ENCODE measurements at places on chromosomes 4 and X. TPM values are rescaled to one million over a fixed set of nuclear protein-coding genes. Genes with fewer than 3 reads are reported as not detected.

Gene AMOT
- total RNA-seq: 3.8 TPM

DNA sequence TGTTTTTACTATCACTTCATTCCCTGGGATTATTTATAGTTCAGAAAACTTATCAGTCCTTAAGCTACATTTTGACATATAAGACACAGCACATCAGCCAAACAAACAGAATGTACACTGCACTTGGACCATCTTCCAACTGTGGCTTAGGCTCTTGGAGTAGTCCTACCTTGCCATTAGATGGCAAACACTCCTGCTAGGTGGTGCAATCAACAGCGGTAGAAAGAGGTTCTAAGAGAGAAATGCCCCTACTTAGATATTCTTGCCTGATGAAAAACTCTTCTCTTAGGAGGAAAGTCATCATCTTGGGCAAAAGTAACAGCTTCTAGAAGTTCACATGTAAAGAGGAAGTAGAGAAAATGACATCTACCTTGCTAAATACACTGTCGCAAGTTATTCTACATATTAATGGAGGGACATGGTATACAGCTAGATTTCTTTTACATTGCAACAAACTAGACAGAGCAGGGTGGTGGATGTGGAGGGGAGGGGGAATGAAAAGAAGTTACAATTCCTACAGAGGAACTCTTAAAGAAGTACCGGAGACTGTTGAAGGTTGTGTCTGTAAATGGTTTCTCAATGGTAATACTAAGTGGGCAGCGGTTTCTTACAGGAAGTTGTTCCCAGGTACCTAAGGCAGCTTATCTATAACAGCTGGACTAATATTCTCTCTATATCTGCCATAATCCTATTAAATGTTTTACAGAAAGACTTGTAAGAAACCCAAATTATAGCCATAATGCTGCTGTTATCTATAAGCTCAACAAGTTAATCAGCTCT, 8.1 kb upstream of the STPG2 start:
- DNase-seq: no peak
- H3K27ac ChIP-seq: no peak overlapping the region
- H3K27me3 ChIP-seq: no peaks in the 10 kb centered on the region
- no peaks in the 10 kb centered on the region for H3K36me3 ChIP-seq

DNA sequence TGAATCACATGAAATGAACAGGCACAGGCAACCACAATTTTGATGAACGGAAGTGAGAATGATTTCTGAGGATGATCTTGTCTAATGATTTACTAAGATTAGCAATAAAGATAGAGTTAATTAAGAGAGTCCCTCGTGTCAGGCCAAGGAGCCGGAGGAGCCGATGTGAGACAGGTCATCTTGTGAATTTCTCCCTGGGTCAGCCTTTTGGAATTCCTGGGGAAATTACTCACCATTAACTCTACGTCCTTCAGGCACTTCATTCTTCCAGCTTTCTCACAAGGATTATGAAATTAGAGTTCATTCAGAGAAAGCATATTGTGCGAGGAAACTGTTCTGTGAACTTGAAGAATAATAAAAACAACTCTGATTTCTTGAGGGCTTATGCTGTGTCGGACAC, 86.7 kb downstream of the PSAPL1 start:
- H3K4me1 ChIP-seq: no peaks in the 10 kb centered on the region
- H3K4me3 ChIP-seq: no peak overlapping the region

GRCh38 chr4:77120886-77121508, 36.0 kb upstream of the CCNG2 start:
- no peak overlapping the region for H3K27ac ChIP-seq
- H3K4me1 ChIP-seq: no peaks in the 10 kb centered on the region
- H3K4me3 ChIP-seq: no peak overlapping the region
- no peaks in the 10 kb centered on the region for H3K27me3 ChIP-seq
- no peak for DNase-seq

Gene GAGE12E
- total RNA-seq: not detected

DNA sequence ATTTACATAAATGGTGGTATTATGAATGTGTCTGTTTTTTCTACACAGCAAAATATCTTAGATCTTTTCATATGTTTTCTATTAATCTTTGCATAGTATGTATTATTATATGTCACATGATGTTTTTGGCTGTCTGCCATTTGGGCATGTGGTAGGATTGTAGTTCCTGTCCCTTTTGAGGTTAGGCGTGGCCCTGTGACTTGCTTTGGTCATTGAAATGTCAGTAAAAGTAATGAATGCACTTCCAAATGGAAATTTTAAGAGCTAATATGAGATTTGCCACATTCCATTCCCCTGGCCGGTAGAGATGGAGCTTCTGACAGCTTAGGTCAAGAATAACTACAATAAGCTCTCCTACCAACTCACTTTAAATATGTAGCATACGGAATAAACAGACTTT, 45.1 kb downstream of the JADE3 start:
- H3K27me3 ChIP-seq: no peaks in the 10 kb centered on the region
- no peak overlapping the region for H3K27ac ChIP-seq
- H3K36me3 ChIP-seq: no peaks in the 10 kb centered on the region

- H3K27me3 ChIP-seq: no peaks in the 10 kb centered on the region
- H3K36me3 ChIP-seq: no peaks in the 10 kb centered on the region
- H3K4me3 ChIP-seq: no peak overlapping the region
- H3K4me1 ChIP-seq: no peaks in the 10 kb centered on the region
- no peak for DNase-seq
Observed at GRCh38 chr4:134243742-134244713, 42.4 kb upstream of the PABPC4L start.

GRCh38 chrX:50565718-50566117, 95.1 kb upstream of the DGKK start:
- no peak overlapping the region for H3K4me3 ChIP-seq
- DNase-seq: no peak
- no peak overlapping the region for H3K27ac ChIP-seq
- no peaks in the 10 kb centered on the region for H3K4me1 ChIP-seq

DNA sequence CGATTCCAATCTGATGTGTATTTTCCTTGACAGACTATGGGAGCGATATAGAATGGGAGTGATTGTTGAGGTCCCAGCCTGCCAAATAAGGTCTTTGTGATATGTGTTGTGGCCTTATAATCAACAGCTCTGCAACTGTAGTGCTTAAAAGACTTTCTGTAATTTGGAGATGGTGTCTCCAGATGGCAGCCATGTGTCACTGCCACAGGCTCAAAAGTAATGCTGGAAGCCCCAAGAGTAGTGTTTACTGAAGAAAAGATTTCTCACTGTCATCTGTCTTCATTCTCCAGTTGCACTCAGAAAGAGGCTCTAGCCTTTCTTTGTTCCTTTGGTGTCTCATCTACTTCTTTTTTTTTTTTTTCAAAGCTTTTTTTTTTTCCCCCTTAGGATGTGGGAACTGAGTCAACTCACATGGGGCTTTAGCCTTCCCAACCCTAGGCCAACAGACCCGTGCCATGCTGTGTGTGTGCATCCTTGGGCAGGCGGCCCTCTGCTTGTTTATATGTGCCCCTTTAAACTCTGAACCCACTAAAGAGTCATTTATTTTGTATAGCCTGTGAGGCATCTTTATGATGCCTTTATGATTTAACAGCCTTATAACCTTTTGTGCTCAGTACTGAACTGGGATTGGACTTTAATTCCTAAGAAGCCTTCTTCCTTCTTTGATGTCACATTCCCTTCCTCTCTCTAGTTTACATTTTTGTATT, 15.6 kb downstream of the SRPX2 start:
- no peak for DNase-seq
- no peaks in the 10 kb centered on the region for H3K27me3 ChIP-seq
- H3K4me1 ChIP-seq: no peaks in the 10 kb centered on the region
- no peak overlapping the region for H3K4me3 ChIP-seq

- no peaks in the 10 kb centered on the region for H3K27me3 ChIP-seq
- H3K4me3 ChIP-seq: no peak overlapping the region
- no peak for DNase-seq
- H3K36me3 ChIP-seq: no peaks in the 10 kb centered on the region
- no peaks in the 10 kb centered on the region for H3K4me1 ChIP-seq
Observed at GRCh38 chr4:64079316-64079715, 329.9 kb downstream of the TECRL start.

Gene SLC26A1
- total RNA-seq: 0.14 TPM

- no peaks in the 10 kb centered on the region for H3K36me3 ChIP-seq
- DNase-seq: no peak
- no peak overlapping the region for H3K4me3 ChIP-seq
- peaks cover 6% of the 10 kb centered on the region for H3K27me3 ChIP-seq
- no peaks in the 10 kb centered on the region for H3K4me1 ChIP-seq
Observed at GRCh38 chr4:6191448-6192130, 8.8 kb downstream of the JAKMIP1 start.

GRCh38 chr4:159052315-159052714, 50.6 kb upstream of the RAPGEF2 start:
- no peaks in the 10 kb centered on the region for H3K4me1 ChIP-seq
- no peak overlapping the region for H3K27ac ChIP-seq
- no peaks in the 10 kb centered on the region for H3K27me3 ChIP-seq
- no peak for DNase-seq

Gene SHOX
- not detected for total RNA-seq

DNA sequence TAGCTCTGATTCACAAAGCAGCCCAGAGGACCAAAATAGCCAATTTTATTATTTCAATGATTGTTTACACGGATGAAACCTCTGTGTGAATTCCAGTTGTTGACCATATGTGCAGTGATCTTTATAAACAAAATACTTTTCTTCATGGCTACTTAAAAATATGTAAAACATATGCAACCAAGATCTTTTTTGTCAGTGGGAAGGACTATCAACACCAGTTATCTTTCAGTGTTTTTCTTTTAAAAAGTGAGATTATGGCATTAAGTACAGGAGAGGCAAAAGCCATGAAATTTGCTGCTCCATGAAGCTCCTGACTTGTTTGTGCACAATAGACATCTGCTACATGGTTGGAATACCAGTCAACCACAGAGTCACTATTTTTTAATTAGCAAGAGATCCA, 184.4 kb downstream of the DKK2 start:
- no peaks in the 10 kb centered on the region for H3K27me3 ChIP-seq
- H3K4me3 ChIP-seq: no peak overlapping the region
- DNase-seq: no peak

GRCh38 chr4:102193145-102193544, 152.1 kb downstream of the SLC39A8 start:
- H3K36me3 ChIP-seq: no peaks in the 10 kb centered on the region
- H3K4me1 ChIP-seq: no peaks in the 10 kb centered on the region
- no peak overlapping the region for H3K27ac ChIP-seq

DNA sequence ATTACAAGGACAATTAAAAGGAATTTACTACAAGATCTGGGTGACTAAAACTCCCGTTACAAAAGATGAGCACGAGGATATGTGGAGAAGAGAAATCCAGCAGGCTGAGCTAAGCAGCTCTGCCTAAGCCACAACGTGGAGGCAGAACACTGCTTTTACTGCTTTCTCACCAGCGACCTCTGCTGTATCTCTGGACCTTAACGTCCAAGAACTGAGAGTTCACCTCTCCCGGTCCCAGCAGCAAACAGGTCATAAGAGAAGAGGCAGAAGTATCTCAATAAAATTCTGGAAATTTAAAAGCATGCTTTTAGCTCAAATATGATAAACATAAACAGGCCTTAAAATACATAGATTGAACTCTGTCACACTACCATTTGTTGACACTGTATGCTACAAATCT, 81.0 kb downstream of the ADGRA3 start:
- no peaks in the 10 kb centered on the region for H3K27me3 ChIP-seq
- no peak overlapping the region for H3K4me3 ChIP-seq
- H3K36me3 ChIP-seq: no peaks in the 10 kb centered on the region
- no peaks in the 10 kb centered on the region for H3K4me1 ChIP-seq

Gene SLC25A6
- 139 TPM for total RNA-seq

- no peak overlapping the region for H3K27ac ChIP-seq
- no peak overlapping the region for H3K4me3 ChIP-seq
- DNase-seq: no peak
- no peaks in the 10 kb centered on the region for H3K36me3 ChIP-seq
- no peaks in the 10 kb centered on the region for H3K27me3 ChIP-seq
Observed at GRCh38 chr4:111020476-111020875, 397.6 kb upstream of the PITX2 start.

Gene MAGEA8
- not detected for total RNA-seq

GRCh38 chr4:3111461-3111860, 37.0 kb downstream of the HTT start:
- H3K4me1 ChIP-seq: no peaks in the 10 kb centered on the region
- H3K36me3 ChIP-seq: peaks cover 53% of the 10 kb centered on the region
- no peak overlapping the region for H3K4me3 ChIP-seq
- DNase-seq: no peak
- no peak overlapping the region for H3K27ac ChIP-seq
- H3K27me3 ChIP-seq: no peaks in the 10 kb centered on the region

- peaks cover 11% of the 10 kb centered on the region for H3K4me1 ChIP-seq
- no peak overlapping the region for H3K27ac ChIP-seq
- peak overlapping the region; percentile 93 for H3K4me3 ChIP-seq
- peaks cover 14% of the 10 kb centered on the region for H3K36me3 ChIP-seq
- H3K27me3 ChIP-seq: peaks cover 28% of the 10 kb centered on the region
Observed at GRCh38 chr4:2007804-2008670, 737 bp downstream of the NELFA start.

Gene GRIA3
- total RNA-seq: 0.61 TPM

DNA sequence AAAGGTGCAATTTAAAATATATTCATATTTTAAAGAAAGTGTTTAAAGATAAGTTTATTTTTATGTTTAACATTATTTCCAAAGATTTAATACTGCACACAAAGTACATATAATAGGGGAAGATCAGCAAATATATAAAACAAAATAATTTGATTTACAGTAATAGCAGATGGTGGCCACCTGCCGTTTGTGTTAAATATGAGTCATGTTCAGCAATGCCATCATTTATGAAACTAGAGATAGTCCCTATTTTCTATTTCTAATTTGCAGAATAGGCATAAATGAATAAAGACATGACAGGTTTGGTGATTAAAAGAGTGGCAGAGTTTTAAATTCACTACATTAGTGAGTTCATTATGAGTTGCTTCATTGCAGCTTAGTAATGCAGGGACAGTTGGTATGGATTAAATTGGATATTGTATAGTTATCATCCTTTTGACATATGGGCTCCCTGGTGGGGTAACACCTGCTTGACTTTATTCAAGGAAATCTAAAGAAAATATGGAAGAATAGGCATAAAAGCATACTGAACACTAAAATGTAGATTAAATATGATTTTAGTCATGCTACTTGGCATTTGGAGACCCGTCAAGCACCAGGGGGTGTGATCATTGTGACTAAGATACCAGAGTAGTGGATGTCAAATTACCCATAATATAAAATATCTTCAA, 78.8 kb upstream of the BANK1 start:
- no peaks in the 10 kb centered on the region for H3K4me1 ChIP-seq
- no peak for DNase-seq
- no peaks in the 10 kb centered on the region for H3K36me3 ChIP-seq
- H3K4me3 ChIP-seq: no peak overlapping the region

GRCh38 chrX:39729981-39730661, 367.6 kb downstream of the BCOR start:
- DNase-seq: no peak
- no peaks in the 10 kb centered on the region for H3K36me3 ChIP-seq
- H3K4me3 ChIP-seq: no peak overlapping the region
- peaks cover 3% of the 10 kb centered on the region for H3K27me3 ChIP-seq
- no peak overlapping the region for H3K27ac ChIP-seq

Gene C4orf54
- 1.4 TPM for total RNA-seq
